ENCODE measurements at places on chromosomes 2 and 18.

GRCh38 chr2:1837022-1837421 lies 92.7 kb upstream of the PXDN start:
- ATAC-seq = no peak

- ATAC-seq = no peak
These were observed 1672.5 kb upstream of the DDX18 start for GRCh38 chr2:116141891-116142474.

DNA sequence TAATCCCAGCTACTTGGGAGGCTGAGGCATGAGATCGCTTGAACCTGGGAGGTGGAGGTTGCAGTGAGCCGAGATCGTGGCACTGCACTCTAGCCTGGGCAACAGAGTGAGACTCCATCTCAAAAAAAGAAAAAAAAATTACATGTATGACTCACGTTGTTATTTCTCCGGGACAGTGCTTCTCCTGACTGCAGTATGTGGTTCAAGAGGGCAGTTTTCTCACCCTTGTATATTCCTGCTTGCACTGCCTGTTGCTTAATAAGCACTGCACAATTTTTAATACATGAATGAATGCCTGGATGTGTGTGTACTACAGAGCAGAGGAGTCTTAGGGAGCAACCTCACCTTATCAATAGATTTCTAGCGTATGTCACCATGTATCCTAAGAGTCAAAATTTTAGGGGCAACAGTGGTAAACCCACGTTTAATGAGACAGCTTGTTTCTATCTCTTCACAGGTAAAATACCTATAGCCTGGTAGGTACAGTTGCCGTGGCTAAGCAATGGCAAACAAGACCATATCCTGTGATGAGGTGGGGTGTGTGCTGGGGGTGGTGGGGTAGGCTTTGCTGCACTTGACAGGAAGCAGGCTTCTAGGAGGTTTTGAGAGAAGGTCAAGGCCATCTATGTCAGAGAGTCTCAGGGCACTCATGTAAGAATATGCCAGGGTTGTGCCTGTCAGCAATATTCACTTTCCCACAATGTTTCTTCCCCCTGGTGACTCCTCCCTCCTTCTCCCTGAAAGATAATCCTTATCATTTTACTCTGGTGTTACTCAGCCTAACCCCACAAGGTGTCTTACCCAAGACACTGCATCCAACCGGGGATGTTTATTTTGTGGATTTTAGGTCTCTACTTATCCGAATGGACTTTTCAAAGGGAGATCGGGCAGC lies 36.9 kb upstream of the MEX3C start:
- no peak for ATAC-seq

GRCh38 chr18:11960743-11961380 lies 20.4 kb upstream of the IMPA2 start:
- ATAC-seq = no peak

- no peak for ATAC-seq
These were observed 1119.8 kb downstream of the RPIA start for GRCh38 chr2:89811295-89811694.

DNA sequence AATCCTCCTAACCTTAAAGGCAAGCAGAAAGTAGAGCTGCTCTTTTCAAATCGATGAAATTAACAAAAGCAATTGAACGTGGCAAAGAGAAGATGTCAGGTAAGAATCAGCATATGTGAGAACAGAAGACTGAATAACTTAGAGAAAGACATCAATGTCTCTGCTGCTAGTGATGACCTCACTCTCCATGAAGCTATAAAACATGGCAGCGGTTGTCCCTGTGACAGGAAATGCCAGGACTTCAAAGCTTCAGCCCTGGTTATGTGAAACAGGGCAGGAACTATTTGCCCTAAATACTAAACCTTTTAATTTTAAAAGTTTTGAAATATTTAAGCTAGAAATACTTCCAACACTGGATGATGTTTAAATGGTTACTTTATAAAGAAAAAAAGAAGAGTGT lies 383.7 kb downstream of the XIRP2 start:
- no peak for ATAC-seq

GRCh38 chr2:107197594-107198294 lies 311.8 kb upstream of the ST6GAL2 start:
- no peak for ATAC-seq

- ATAC-seq = no peak
These were observed 1251.3 kb upstream of the CRIM1 start for GRCh38 chr2:35104309-35104708.

- peak; percentile 83 for ATAC-seq
These were observed 3.4 kb upstream of the DUSP2 start for GRCh38 chr2:96148410-96149217.

DNA sequence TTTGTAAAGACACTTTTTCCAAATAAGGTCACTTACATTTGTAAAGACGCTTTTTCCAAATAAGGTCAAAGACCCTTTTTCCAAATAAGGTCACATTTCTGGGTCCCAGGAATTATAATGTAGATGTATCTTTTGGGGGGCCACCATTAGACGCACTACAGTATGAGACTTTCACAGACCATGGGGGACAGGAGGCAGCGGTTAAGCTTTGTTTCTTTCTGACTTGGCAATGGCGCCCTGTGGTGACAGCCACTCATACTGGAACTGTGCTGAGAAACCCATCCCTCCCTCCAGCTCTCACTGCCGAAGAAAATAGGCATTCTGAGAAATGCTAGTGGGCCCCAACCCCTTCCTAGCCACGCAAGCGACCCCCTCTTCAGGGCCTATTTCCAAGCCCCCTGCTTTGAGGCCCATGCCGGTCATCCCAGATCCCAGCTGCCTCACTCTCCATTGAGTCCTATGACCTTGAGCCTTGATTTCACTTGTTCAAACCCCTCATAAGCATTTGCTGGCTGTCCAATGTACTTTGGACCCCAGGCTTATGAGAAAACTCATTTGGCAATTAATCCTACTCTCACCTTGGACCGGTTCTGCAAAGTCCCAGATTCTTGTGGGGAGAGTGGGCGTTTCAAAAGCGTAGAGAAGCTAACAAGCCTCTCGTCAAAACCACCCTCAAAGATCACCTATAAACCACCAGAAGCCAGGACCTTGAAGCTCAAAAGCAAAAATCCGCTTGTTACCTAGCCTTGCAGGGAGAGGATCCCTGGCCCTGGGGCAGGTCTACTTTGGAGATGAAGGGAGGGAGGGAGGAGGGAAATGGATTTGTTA lies 11.3 kb upstream of the SPATA3 start:
- ATAC-seq = no peak

DNA sequence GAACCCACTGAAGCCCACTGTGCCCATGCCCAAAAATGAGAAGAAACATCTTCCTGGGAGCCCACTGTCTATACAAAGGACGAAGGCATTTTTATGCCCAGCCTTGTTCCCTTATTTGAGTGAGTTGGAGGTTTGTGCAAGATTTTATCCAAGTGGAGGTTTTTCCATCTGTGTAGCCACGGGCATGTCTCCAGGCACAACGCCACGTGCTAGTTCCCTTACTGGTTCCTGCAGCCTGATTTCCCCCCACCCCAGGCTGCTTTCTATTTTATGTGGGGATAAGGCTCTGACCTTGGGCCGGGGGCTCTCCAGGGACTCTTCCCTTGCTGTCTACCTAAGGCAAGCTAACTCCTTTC lies 22.2 kb upstream of the TXNL4A start:
- ATAC-seq = peak; percentile 35

- ATAC-seq = no peak
These were observed 18.3 kb downstream of the MAIP1 start for GRCh38 chr2:199973703-199974102.

DNA sequence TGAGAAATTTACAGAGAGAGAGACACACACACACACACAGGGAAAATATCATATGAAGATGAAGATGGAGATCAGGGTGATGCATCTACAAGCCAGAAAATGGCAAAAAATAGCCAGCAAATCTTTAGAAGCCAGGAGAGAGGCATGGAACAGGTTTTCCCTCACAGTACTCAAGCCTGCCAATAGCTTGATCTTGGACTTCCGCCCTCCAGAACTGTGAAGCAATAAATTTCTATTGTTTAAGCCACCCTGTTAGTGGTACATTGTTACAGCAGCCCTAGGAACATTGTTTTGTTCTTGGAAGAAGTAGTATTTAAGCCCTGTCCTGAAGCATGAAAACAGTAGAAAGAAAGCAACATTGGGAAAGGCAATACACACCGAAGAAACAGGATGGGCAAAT lies 292.0 kb upstream of the LRP1B start:
- ATAC-seq = peak; percentile 32

DNA sequence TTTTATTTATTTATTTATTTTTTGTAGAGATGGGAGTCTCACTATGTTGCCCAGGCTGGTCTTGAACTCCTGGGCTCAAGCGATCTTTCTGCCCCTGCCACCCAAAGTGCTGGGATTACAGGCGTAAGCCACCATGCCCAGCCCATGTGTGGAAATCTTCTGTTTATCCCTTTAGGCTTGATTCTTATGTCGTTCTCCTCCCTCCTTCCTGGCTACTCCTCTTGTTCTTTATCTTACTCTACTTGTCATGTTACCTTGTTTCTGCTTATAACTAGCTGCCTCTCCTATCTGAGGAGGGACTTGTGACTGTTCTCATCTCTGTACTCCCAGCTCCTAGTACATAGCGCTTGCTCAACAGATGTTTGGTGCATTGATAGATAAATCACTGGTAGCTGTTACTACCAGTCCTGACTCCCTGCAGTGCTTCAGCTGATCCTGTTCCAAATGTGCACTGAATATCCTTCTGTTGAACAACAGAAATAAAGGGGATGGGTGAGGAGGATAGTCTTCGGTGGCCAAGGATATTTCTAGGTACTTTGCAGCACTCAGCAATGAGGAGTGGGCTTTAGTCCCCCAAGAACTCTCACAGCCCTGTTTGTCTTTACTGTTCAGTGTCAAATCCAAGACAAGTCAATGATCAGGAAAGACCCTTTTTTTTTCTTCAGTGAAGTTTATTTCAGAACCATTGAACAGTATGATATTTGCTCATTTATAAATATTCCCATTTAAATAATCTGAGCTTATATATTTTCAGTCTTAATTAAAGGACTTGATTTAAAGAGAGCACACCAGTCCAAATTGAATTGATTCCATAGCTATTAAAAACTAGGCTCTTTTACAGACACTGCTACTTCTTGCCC lies 7.2 kb downstream of the IL1B start:
- no peak for ATAC-seq

DNA sequence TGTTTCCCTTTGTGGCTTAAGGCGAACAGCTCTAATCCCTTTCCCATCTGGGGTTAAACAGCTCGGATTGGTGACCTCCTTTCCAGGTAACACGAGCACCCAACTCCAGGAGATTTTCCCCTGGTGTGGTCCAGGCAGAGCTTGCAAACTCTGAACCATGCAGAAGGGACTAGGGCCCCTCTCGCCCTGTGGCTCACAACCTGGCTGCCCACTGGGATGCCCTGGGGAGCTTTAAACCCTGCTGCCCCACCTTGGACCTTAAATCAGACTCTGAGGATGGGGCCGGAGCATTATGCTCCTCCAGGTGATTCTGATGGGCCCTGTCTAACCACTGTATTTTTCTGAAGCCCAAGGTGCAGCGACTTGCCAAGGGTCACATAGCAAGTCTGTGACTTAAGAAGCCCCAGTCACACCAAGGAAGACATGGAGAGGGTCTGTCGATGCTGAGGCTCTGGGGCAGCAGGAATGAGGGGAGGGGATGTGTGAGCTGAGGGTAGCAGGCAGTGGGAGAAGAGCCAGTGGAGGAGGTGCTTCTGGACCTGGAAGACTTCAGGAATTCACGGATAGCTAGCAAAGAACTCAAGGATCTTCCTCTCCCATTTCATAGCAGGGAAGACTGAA lies 5.9 kb downstream of the ARID5A start:
- no peak for ATAC-seq

DNA sequence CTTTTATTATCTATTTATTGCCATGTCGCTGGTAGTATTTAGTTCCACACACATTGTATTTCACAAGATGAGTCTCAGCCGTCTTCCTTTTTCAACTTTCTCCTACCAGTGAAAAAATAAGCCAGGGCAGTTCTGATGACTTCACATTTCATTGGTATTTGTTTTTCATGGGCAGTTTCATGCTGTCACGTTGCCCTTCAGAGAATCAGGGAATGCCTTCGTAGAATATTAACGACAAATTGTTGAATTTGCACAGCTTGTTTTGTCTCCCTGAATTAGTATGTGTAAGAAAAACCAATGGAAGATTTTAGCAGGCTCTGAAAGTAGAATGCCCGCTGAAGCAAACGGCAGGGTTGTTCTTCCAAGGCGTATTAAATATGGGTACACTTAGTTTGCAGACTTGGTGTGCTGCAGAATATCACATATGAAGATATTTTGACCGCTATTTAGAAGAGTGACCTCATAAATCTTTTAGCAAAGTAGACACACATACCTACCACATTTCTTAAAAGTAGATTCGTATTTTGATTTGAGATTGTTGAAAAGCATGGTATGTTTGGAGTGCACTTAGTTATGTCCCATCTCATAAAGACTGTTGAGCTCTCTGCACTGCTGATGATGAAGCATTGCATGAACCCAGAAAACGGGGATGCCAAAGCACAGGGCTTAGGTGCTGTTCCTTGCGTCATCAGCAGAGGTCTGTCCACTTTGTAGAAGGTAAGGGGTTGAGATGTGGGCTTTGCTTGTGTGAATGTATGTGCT lies 2.9 kb downstream of the NEDD4L start:
- ATAC-seq = no peak

- no peak for ATAC-seq
These were observed 21.6 kb upstream of the TRIB2 start for GRCh38 chr2:12694990-12695774.

GRCh38 chr2:45984896-45985473 lies 312.2 kb upstream of the EPAS1 start:
- ATAC-seq = no peak

DNA sequence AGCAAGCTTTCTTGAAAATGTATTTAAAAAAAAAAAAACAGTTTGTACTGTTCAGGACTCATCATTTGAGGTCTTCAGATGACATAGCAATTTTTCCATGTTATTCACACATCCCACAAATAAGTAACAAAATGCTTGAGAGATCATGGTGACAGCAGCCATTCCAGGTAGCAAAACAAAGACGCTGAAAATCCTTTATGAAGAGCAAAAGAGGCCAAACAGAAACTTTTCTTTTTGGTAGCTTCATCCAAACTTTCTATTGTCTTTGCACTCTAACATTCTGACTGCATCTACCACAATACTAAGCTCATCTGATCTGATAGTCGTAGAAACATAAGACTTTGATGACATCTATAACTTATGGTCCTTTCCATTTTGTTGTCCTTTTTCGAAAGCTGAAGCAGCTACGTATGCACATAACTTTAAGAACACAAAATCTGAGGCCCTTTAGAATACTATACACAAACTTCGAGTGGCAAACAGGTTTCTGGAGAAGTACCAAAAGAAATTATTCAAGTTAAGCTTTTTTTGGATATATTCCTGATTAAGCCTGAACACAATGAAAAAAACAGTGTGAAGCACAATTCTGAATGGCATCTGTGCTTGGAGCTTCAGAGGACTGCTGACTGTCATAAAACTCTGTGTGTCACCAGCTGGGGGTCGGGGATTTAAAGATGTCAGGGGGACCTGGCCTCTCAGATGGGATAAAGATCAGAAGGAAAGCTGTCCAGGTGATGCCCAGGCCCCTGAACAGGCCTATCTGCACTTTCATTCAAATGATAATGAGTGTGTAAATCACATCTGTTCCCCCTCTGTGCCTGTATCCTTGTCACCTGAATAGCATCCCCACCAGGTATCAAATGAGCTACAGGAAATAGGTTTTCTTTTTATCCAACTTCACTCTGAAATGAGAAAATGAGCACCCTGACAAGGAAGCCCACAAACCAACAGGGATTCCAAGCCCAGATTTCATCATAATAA lies 75.8 kb downstream of the ZEB2 start:
- no peak for ATAC-seq
